ENCODE measurements at places on chromosomes 3 and 15.

DNA sequence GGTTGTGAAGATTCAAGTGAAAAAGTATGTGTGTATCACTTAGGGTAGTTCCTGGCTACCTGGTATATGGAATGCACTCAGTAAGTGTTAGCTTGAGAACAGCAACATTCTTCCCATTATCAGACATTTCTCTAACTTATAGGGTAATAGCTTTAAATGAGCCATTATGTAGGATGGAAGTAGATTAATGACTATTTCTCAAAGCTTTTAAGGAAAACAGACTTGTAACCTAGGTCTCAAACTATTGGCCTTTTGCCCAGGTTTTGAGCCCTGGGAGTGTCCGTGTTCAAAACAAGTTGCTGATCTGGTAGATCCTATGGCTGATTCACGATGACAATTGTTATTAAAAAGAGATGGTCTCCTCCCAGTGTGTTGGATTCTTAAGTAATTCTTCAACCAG, 129.1 kb upstream of the UMPS start:
- no peak for DNase-seq

- no peak for DNase-seq
Measured at GRCh38 chr15:73183071-73183470, 130.8 kb downstream of the NEO1 start.

- DNase-seq, result no peak
Measured at GRCh38 chr3:183318877-183319276, 65.8 kb downstream of the B3GNT5 start.

DNA sequence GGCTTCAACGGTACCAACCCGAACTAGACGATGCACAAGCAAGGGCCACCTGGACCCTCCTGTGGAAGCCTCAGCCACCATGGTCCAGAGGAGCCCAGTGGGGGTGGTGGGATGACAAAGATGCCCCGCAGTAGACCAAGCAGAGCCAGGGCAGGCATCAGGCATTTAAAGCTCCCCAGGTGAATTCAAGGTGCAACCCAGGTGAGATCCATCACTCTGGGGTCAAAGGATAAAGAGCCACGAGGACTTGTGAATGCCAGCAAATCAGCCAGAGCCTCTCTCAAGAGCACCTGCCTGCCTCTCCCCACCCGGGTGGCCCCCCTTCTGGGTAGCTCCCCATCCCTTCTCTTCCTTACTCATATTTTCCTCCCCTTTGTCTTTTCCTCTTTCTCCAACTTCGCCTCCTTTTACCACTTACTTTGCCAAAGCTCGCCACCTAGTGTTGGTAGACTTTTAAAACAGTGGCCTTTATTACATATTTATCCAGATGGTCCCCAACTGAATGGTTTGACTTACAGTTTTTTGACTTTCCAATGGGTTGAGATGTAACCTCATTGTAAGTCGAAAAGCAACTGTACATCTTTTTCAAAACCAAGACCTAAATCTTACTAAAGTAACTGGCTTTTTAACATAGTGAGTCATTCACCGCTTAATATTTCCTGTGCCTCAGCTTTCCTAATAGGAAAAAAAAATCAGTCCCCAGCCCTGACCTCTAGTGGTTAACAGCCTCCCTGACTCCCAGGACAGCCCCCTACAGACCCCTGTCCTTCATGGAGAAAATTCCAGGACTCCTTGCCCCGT, 18.8 kb downstream of the PLA2G4F start:
- peak; percentile 82 for DNase-seq

DNA sequence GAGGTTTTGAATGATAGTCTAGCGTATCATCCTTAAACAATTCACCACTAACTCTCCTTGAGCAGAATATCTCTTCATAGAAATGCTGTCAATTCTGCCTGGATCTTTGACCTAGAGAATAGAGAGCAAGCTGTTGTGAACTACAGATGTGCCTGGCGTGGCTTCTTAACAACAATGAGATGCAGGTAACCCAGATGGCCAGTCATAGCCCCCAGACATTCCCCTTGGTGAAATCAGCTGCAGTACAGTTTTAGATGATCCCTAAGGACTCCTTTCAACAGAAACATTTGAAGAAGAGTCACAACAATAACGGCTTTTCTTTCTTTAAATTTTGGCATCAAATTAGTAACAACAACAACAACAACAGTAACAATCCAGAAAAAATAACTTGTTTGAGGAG, 1041.3 kb downstream of the ROBO1 start:
- no peak for DNase-seq

DNA sequence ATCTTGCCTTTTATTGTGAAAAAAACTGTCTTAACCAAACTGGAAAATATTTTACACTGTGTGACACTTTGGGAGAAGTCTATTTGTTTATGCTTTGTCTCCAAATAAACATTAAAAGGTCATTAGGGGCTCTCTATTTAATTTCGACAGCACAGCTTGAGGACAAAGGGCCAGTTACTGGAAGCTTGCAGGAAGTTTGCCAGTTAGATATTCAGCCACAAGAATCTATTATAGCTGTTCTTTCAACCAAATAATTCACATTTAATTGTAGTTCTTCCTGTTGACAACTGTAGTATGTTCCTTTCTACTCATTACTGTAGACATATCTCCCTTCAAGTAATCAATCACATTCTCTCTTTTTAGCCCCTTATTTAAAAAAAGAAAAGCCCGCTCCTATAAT, 6.1 kb downstream of the CP start:
- DNase-seq, result no peak

DNA sequence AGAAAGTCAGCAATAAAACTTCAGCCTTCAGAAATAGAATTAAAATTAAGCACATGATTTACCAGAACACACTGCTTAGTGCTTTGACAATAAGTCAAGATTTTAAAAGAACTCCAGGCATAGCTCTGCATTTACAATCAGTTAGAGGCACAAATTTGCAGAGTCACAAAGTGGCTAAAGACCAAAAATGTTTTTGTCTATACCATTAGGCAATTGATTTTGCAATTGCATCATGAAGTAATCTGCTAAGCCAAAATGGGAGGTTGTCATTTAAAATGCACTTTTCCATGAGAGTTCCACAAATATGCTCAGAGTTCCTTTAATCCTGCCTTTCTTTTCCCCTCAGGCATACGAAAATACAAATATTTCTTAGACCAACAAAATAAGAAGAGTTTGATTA, 10.1 kb upstream of the DCP1A start:
- peak; percentile 71 for DNase-seq

GRCh38 chr3:114846779-114847178, 300.3 kb downstream of the ZBTB20 start:
- DNase-seq, result no peak

GRCh38 chr3:196060834-196061233, 21.1 kb downstream of the TFRC start:
- peak; percentile 51 for DNase-seq

- no peak for DNase-seq
Measured at GRCh38 chr3:181362378-181362777, 349.3 kb upstream of the SOX2 start.

GRCh38 chr3:123129532-123129931, 62.7 kb downstream of the PDIA5 start:
- DNase-seq, result no peak

- no peak for DNase-seq
Measured at GRCh38 chr15:77866596-77867125, 210.8 kb downstream of the TBC1D2B start.

DNA sequence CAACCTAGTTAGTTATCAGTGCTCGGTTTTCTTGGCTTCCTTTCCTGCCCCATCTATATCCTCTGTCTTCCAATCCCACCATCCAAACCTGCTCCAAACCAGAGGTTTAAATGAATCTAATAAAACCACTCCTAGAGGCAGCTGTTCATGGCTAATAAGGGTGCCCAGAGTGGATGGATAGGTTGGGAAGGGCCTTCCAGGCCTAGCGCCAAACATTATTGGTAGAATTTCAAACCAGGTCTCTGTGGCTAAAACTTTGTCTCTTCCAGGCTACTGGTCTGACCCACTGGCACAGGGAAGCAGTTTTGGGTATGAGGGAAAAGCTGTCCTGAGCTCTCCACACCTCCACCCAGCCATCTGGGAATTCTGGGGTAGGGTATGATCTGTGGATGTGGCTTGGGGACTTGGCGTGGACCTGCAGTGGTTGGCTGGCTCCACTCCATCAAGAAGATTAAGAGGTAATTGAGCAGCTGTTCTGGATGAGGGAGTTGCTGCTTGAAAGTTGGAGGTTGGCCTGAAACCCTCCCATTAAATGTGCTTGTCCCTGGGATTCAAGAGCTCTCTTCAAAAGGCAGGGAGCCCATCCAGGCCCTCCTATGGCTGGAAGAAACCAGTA, 29.3 kb upstream of the INSYN1 start:
- no peak for DNase-seq

DNA sequence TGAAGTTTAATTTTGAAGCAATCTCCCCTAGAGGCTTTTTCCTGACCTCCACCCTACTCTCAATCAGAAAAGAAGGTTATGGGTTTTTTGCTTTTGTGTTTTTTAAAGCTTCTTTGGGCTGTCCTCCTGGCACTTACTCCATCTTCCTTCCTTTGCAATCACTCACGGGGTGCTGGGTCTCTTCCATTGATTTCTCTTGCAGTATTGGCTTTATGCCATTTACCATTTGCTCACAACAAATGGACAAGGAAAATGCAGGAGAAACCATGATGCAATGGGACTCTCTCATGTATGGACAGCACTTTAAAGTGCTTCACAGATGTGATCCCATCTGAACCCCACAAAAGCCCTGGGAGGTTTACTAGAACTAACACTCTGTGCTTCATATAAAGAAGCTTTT, 57.5 kb downstream of the SST start:
- no peak for DNase-seq

DNA sequence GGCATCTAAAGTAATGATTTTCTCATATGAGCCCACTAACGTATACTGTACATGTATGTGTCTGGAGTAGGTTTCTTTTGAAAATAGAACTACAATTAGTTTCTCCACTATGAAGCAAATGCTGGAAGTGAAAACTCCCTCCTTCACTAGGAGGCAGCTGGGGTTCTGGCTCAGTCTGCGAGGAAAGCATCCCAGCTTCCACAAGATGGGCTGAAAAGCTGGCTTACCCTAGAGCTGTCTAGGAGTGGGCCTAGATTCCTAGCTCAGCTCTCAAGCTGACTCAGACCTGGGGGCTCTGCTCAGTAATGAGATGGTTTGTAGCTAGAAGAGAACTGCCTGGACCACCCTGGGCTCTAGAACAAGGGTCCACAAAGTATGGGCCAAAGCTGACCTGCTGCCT, 268.3 kb downstream of the THRB start:
- DNase-seq, result no peak

- no peak for DNase-seq
Measured at GRCh38 chr3:163953526-163953925, 1124.8 kb downstream of the SI start.

All from hematopoietic multipotent progenitor cell treated with erythropoietin and hydrocortisone succinate and interleukin-3 and kit ligand, for 6 days (in vitro differentiated cells).